Cortex of kidney (tissue), 1 donor: ENCODE measurements at places on chromosomes 6 and 20.

DNA sequence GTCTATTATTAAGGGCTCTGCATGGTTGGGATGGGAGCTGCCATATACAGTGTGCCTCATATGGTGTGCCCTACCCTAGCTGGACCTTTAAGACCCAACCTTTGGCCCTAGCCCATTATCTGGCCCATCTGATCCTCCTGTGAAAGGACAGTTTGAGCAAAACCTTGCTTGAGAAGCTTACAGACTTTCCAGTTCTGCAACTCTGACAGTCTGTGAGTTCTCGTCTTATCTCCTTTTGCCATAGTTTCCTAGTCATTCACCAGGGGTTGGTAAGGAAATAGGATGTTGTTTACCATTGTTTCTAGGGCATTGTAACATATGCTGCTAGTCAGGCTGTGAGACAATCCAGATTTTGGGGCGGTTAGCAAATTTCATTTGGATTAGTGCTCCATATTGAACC, 17.2 kb downstream of the CTNNBL1 start:
- no peak for DNase-seq

DNA sequence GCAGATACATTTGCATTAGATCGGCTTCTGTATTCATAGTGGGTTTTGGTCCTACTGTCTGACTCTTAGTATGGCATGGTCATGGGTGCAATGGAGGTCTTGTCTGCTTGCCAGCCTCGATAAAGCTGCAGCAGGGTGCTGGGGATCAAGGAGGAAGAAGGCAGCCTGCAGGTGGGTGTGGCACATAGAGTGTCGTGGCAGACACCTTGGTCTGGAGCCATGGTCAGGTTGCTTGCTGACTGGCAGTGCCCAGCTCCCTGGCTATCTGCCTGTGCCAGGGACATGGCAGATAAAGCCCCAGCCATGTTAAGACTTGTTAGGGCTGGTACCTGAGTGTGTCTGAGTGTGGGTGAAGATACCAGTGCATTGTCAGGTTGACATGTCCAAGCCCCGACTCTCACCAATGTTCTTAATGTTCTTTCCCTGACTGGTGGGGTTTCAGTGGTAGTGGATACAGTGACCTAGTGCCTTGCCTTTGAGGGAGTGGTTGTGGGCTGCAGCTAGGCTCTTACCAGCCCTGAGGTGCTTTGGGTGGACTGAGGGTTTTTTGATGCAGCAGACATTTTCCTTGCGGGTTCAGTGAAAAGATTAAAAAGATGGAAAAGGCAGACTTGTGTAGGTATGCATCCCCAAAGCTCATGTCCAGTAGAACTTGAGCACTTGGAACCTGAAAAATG, 1.8 kb downstream of the FAM83D start:
- DNase-seq = no peak

DNA sequence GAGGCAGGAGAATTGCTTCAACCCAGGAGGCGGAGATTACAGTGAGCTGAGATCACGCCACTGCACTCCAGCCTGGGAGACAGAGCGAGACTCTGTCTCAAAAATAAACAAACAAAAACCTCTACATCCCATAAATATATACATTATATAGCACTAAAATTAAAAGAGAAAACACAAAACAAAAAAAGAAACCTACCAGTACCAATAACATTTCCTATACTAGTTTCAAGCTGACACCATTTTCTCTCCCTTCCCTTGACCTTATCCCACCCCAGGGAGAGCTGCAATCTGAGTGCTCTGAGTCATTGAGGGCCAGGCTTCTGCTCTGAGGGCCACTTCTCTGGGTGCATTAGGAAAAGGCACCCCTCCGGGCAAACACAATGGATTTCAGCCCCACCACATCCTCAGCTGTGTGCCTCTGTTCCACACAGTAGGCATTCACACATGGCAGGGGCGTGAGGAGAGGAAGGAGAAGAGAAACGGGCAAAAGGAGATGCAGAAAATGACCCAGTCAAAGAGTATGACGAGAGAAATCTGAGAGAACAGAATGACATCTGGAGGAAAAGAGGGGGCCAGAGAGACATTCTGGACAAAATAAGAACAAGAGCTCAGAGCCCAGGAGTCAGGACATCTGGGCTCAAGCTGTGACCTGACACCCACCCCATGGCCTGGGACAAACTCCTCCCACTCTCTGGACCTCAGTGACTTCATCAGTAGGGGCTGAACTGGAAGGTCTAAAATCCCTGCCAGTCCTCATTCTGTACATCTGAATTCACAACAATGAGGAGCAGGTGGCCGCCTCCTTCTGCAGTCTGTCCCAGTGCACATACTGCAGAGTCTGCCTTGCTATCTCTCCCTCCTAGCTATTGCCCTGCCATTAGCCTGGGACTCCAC, 18.2 kb downstream of the TRIM26 start:
- DNase-seq = no peak

GRCh38 chr6:144568241-144568640, 283.1 kb downstream of the UTRN start:
- DNase-seq = no peak

DNA sequence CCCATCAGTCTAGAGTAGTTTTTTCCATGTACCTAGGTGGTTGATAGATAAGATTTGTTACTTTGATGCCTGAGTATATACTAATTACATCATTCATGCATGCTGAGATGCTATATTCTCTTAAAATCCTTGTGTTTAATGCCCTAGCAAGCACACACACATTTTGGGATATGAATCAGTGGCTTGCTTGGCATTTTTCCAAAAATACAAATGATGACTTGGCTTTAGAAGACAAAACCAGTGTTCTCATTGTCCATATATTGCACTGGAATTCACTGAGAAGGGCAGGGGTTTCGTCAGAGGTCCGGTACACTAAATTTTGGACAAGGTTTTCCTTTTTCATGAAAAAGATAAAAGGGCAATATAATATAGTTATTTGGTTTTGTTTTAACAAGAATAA, 24.9 kb downstream of the GTPBP2 start:
- DNase-seq = no peak

GRCh38 chr6:47680051-47680450, 18.3 kb upstream of the ADGRF4 start:
- DNase-seq = no peak

DNA sequence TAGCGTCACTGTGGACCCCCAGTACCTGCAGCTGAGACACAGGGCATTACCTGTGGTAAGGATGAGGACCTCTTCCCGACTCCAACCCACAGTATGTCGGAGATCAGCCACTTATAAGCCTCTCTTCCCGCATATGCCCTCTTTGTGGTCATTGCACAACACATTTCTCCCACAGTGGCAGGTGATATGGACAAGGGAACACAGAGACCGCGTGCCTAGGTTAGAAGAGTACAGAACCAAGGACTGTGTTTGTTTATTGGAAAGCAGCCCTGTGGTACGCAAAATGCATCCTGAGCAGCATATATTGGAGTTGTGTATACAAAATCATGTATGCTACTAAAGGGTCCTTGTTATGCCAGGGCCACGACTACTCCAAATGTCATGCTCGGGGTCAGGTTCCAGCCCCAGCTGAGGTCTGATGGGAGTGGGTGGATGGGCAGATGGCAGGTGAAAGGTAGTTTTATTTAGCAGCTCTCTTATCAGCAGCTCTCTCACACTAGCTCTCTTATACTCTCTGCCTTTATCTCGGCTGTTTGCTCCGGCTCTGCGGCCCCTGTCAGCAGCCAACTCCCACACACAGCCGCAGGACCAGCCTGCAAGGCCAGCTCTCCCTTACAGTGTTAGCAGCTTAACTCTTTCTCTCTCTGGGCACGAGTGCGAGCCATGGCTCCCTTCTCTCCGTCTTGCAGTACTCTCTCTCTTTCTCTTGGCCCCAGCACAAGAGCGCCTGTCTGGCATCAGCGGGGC, 569.0 kb downstream of the KIF16B start:
- no peak for DNase-seq

GRCh38 chr6:16625291-16626265, 135.7 kb downstream of the ATXN1 start:
- DNase-seq = no peak

GRCh38 chr6:170375661-170376060, 69.1 kb downstream of the FAM120B start:
- DNase-seq = no peak

DNA sequence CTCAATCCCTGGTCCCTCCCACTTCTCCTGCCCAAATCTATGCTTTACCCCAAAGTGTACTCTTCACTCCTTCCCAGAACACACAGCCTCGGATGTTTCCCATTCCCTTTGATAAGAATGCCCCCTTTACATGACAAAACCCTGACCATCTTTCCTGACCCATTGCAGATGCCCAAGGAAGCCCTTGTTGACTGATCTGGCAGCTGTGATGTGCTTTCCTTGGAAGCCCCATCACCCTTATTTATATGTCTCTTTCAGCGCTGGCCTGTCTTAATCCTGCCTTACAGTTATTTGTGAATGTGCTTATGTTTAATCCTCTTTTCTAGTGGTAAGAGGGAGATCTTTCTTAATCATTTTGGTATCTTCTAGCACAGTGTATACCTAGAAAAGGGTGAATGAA, 523.1 kb downstream of the CD83 start:
- DNase-seq = no peak

GRCh38 chr20:53488775-53489272, 104.8 kb downstream of the ZNF217 start:
- DNase-seq = no peak

- DNase-seq = no peak
Measured at GRCh38 chr6:149380523-149380922, 19.5 kb upstream of the SUMO4 start.

GRCh38 chr20:37356961-37357371, 11.0 kb downstream of the SRC start:
- no peak for DNase-seq

- no peak for DNase-seq
Measured at GRCh38 chr6:90149280-90149679, 147.4 kb downstream of the BACH2 start.

DNA sequence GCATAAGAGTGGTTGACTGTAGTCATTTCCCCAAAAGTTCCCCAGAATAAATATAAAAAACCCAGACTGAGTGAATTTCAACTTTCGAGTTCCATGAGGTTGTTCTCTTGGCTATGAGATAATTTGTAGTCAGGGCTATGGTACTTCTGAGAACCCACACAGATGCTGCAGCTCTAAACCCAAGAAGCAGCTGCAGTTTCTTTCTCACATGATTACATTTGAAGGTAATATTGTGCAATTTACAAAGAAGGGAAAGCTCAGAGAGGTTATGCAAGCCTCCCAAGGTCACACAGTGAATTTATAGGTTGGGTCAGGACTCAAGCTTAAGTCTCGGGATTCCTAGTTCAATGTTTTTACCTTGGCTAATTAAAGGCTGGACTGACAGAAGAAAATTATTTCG, 29.7 kb upstream of the CD93 start:
- DNase-seq = no peak

- no peak for DNase-seq
Measured at GRCh38 chr6:32597024-32597423, 7.4 kb upstream of the HLA-DRB1 start.

DNA sequence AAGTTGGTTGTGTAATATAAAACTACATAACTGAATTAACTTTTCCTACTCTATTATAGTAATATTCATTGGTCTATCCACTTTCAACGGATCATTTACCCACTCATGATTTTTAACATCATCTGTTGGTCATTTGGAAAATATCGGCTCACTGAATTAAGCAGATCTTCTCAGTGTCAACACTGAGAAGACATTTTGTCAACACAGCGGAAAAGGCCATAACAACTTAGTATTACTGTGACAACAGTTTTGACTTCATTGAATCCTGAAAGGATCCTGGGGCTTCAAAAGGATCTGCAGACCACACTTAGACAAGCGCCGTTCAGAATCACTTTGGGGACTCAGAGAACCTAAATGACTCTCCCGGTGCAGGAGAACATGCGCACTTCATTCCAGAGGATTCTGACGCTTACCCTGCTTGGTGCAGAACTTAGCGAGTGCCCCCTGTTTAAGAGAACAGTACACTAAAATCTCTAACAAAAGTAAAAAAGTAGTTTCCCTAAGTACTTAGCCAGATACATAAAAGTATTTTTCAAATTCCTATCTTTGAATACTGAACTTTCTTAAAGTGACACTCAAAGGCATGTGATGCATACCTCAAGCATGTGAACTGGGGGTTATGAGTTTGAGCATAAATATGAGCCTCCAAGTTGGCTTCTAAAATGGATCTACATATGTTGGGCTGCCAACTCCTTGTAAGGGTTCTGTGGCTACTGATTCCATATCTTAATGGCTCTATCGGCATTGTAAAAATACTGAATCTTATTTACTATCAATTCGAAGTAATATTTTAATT, 4.0 kb downstream of the ZBTB2 start:
- no peak for DNase-seq

DNA sequence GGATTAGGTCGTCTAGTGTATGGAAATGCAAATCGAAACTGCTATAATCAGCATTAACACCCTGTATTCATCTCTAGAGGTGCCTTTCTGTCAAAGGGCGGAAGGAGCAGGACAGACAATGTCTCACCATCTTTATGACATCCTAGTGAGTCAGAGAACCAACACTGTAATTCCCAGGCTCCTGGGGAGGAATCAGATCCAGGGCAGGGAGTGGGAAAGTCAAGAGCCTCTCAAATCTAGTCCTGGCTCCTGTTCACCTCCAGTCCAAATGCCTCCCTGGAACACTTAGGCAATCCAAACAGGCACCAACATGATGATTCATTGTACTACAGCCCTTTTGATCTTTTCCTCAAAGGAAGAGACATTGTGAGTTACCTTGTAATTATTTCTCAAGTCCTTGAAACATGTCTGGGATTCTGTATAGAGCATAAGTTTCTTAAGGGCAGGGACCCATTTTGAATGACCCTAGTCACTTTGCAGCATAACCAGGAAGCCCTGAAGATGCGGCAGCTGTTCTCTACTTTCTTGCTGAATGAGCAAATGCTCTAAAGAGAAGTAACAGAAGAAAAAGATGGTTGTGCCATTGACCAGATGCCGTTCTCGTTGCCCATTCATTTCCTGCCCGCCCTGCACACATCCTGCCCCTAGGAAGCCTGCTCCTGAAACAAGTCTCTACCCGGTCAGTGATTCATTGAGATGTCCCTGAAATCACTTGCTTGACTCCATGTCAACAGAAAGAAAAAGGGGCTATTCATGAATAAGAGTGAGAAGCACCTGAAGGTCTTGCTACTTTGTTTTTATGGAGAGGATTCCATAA, 112.8 kb upstream of the JARID2 start:
- no peak for DNase-seq

DNA sequence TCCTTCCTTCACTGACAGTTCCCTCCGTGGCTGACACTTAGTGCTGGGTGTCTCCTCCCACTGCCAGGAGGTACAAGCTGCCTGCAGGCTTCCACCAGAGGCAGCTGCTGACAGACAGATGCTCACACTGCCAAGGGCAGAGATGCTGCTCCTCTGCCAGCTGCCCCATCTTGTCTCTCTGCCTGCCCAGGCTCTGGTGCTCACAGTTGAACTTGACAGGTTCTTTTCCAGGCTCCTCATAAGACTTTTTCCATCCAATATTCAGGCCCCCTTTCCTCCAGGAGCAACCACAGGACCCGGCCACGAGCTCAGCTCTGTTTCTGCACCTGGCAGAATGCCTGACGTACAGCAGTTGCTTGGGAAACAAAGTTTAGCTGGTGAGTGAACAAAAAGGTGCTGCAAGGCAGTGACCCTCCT, 79.8 kb downstream of the PSMB1 start:
- no peak for DNase-seq
